Activated T-cell treated with anti-CD3 and anti-CD28 coated beads for 4 hours (primary cell): ENCODE measurements at places on chromosomes 3 and 15.
A peak's percentile ranks its signal among the peaks of the same experiment; 100 is the strongest.

GRCh38 chr3:132530624-132531023 lies 66.4 kb upstream of the ACKR4 start:
- DNase-seq = no peak

GRCh38 chr3:111332488-111333080 lies 209.4 kb upstream of the CD96 start:
- DNase-seq = no peak

GRCh38 chr15:61084472-61084871 lies 144.6 kb downstream of the RORA start:
- no peak for DNase-seq

DNA sequence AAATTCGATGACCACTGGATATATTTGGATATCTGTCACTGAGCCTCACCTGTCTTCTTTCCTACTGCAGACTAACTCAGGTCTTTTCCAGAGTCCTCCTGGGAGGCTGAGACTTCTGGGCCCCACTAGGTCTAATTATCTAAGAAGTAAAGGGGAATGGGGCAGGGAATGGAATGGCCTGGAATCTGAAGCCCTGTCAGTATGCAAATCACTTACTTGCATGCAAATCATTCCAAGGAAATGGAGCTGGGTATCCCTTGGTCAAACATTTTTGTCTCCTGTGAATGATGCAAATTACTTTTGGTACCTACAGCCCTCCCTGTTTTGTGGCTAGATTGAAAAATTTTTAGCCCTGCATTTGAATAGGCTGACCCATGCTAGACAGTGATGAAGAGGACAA lies 5.3 kb upstream of the SPSB4 start:
- DNase-seq = no peak

GRCh38 chr15:76903251-76903681 lies 1.9 kb downstream of the SCAPER start:
- DNase-seq = peak; percentile 4
